Activated CD4-positive, alpha-beta T cell treated with anti-CD3 and anti-CD28 coated beads, Interleukin-2, amount 50 U/mL, for 24 hours (primary cell): ENCODE measurements at places on chromosomes 1 and 21.

DNA sequence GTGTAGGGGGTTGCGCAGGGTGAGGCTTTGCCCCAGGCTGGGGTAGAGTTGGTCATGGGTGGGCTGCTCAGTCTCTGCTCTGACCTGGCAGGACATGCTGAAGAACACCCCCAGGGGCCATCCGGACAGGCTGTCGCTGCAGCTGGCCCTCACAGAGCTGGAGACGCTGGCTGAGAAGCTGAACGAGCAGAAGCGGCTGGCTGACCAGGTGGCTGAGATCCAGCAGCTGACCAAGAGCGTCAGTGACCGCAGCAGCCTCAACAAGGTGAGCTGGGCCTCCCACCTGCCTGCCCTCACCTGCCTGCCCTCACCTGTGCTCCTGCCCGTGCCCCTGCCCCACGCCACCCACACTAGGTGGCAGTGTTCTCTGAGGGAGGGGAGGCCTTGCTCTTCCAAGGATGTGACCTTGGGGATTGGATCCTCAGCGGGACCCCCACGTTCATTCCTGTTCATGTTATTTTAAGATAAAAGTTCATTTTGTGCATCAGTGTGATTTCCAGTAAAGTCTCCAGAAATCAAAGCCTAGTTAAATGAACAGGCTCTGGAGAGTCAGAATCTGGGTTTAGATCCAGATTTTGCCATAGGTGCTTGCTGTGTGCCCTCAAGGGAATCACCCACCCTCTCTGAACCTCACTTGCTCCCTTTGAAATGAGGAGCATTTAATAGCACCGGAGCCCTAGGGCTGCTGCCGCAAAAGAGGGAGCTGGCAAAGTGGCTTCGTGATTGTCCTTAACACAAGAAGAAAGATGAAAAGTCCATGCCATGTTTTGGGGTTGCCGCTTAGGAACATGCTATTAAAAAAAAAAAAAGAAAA lies 87.9 kb downstream of the ARHGEF10L start:
- no peak for DNase-seq

- DNase-seq, result no peak
Observed at GRCh38 chr21:38282921-38283320, 26.1 kb downstream of the KCNJ15 start.

DNA sequence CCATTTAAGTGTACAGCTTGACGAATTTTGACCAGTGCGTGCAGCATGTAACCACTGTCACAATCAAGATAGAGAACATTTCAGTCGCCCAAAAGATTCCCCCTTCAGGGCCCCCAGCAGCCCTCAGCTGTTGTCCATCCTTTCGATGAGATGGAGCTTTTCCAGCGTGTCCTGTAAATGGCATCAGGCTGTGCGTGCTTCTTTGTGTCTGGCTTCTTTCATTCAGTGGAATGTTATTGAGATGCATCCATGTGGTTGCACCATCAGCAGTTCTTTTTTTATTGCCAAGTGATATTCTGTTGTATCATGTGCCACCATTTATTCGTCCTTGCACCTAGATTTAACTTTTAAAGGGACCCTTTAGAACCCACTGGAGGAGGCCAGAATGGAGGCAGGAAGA lies 21.9 kb downstream of the UBE2Q1 start:
- DNase-seq, result no peak

DNA sequence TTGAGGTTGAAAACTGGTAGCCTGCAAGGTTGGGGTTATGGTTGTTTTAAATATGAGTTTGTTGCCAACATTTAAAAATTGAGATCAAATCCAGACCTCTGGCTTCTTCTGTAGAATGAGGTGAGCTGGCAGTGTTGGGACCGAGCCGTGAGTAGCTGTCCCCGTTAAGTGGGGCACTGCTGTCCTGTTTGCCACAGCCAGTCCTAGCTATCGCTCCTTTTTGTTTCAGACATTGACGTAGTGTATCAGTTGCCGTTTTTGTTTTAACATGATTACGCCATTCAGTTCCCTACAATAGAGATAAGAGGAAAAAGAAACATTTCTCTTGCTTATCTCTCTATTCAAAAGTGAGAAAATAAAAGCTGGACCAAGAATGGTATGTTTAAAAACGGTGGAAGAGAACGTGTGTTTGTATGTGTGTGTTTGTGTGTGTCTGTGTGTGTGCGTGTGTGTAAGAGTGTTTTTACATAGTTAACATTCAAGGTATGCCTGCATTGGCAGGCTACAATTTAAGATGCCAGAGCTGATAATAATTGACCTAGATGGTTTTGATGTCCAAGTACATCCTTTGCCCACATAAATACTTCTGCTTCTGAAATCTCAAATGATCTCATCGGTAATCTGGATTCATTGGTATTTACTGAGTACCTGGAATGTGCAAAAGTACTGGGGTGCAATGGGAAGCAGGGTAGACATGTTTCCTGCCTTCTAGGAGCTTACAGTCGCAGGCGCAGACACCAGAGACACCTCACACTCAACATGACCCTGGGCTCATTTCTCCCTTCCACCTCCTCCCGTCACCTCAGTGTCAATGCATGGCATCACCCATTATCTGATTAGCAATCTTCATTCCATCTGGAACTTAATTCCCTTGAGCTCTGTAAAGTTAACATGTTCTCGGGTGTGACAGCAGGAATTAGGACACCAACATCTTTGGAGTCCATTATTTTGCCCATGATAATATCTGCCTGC lies 65.8 kb downstream of the HUNK start:
- DNase-seq, result no peak

DNA sequence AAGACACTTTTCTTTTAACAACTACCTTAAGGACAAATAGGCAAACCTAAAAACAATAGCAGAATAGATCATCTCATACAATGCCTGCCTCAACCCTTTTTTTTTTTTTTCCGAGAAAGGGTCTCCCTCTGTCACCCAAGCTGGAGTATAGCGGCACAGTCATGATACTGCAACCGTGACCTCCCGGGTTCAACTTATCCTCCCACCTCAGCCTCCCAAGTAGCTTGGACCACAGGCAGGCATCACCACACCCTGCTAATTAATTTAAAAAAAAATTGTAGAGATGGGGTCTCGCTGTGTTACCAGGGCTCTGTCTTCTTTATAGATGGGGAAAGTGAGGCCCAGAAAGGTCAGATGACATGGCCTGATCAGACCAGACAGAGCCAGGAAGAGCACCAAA lies 7.9 kb downstream of the SH3BGRL3 start:
- no peak for DNase-seq

DNA sequence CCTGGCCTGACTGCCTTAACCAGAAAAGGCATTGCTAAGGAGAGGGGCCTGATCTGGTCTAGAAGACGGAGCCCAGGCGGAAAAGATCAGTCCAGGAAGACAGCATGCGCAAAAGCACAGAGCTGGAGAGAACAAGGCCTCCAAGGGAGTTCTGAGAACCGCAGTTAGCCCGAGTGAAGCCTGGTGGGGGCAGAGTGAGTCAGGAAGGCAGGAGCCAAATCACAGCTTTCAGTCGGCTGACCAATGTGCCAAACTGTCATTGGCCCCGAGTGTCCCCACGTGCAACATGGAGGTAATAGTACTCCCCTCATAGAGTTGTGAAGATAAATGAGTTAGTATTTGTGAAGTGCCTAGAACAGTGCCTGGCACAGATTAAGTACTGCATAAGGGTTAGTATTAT lies 1.2 kb upstream of the TSPAN2 start:
- no peak for DNase-seq

DNA sequence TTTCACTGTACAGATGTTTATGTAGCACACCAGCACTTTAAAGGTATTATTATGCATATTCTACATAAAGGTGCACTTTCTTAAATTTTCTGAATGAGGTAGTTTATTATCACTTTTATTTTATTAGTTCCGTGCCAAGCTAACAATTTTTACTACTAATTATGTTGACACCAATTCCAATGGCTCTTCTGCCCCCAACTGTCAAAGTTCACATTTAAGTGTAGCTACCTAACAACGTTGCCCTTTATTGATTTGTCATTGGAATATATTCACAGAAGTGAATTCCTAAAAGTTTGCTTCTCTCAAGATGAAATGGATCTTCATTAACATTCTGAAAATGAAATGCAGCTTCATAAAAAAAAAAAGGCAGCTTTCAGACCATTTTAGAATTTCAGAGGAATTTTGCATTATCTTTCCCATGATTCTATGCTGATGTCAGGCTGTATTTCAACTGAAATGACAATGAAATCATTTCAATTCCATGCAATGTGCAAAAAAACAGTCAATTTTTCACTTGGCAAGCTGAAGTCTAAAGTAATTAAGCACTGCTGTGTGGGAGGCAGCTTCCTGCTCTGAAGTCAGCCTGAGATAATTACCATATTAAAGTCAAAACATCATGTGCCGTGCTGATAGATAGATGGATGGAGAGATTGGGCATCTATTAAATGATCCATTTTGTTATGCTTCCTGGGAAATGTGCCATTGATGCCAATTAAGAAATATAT lies 229.2 kb downstream of the TTLL7 start:
- no peak for DNase-seq

GRCh38 chr1:41353744-41354143 lies 7.5 kb upstream of the FOXO6 start:
- no peak for DNase-seq

DNA sequence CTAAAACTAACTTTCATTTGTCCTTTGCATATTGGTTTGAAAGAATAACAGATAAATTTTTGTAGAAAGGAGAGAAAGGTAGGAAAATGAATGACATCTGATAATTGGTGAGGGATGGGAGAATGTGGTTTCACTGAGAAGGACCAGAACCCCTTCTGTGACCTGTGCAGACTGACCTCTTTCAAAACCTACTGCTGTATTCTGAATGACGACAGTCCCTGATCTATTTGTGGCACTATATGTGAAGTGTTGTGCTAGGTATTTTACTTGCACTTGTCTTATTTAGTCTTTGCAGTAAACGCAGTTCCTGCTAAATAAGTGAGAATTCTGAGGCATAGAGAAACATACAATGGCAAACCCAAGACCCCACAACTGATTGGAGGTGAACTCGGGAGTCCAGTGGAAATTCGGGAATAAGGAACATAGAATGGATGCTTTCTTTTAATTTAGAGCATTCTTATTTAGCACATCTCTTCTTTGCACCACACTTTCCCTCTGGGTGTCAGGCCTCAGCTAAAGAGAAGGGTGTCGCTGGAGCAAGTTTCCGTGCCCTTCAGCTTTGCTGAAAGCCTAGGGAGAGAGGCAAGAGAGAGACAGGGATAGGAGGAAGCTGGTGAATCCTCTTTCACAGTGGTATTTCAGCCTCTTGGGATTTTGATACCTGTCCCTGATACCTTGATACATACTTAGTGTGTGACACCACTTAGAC lies 230.2 kb downstream of the PAPPA2 start:
- no peak for DNase-seq

- DNase-seq, result no peak
Observed at GRCh38 chr1:59482986-59483385, 186.1 kb downstream of the FGGY start.

GRCh38 chr1:55520861-55521260 lies 305.7 kb upstream of the USP24 start:
- DNase-seq, result no peak

GRCh38 chr1:4396551-4396950 lies 257.9 kb upstream of the AJAP1 start:
- DNase-seq, result no peak

DNA sequence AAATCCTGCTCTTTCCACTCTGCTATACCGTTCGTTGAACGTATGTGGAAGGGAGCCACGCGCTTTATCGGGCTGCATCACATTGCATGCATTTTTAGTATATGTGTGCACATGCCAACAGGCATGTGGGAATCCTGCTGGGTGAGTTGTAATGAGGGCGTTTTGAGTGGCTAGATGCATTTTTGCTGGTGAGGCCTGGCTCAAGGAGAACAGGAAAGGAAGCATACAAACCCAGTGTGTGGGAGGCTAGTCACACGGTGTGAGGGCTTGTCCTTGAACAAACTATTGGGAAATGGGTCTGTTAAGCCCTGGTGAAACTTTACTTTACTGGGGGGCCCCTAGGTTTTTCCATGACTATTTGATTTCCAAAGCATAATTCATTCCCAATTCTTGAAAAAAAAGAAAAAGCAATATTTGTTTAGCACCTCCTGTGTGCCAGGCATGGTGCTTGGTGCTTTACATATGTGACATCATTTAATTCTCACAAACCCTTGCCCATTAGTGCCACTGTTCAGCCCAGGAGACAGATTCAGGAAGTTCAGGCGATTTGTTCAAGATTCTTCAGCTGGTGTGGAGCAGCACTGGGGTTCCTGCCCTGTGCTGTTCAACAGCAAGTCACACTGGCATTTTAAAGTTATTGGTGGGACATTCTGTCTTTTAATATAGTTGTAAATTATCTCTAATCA lies 25.6 kb upstream of the JUN start:
- no peak for DNase-seq
